ENCODE measurements at places on chromosomes 4 and X. TPM values are rescaled to one million over a fixed set of nuclear protein-coding genes. Genes with fewer than 3 reads are reported as not detected.

The MAGEA1 gene
- total RNA-seq, result not detected

DNA sequence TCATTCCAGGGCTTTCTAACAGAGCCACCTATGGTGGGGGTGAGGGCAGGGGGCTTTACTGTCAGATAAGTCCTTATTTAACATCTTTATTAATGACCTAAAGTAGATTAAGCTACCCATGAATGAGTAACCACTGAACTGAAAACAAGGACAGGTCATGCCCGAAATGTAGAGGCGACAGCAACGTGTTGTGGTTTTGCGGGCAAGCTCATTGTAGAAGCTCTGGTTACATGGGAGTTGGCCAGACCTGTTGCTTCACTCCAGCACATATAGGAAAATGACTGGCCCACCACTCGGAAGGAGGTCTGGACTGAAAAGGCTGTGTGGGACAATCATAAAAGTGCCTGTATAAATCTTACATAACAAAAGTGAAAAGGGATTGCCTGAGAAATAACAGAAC is 109.6 kb upstream of the NDP start:
- DNase-seq, result no peak
- no peaks in the 10 kb centered on the region for H3K36me3 ChIP-seq
- H3K27ac ChIP-seq, result no peak overlapping the region
- H3K4me1 ChIP-seq, result no peaks in the 10 kb centered on the region

GRCh38 chrX:130124577-130124976 is 14.3 kb upstream of the ELF4 start:
- peak overlapping the region; percentile 40 for H3K27ac ChIP-seq
- H3K4me1 ChIP-seq, result peaks cover 50% of the 10 kb centered on the region
- H3K36me3 ChIP-seq, result no peaks in the 10 kb centered on the region
- H3K4me3 ChIP-seq, result no peak overlapping the region
- no peak for DNase-seq
- no peaks in the 10 kb centered on the region for H3K27me3 ChIP-seq

The IQCM gene
- total RNA-seq, result not detected

The EIF1AX gene
- 77.3 TPM for total RNA-seq

The PDGFRA gene
- total RNA-seq, result not detected

The ZDHHC15 gene
- not detected for total RNA-seq

GRCh38 chr4:152259866-152260265 is 276.0 kb downstream of the FBXW7 start:
- no peak overlapping the region for H3K4me3 ChIP-seq
- no peak for DNase-seq

GRCh38 chrX:122572461-122572860 is 611.6 kb upstream of the GRIA3 start:
- no peaks in the 10 kb centered on the region for H3K4me1 ChIP-seq
- no peak for DNase-seq
- no peak overlapping the region for H3K27ac ChIP-seq
- H3K4me3 ChIP-seq, result no peak overlapping the region
- H3K36me3 ChIP-seq, result no peaks in the 10 kb centered on the region

- DNase-seq, result no peak
- H3K36me3 ChIP-seq, result no peaks in the 10 kb centered on the region
- no peaks in the 10 kb centered on the region for H3K4me1 ChIP-seq
- no peaks in the 10 kb centered on the region for H3K27me3 ChIP-seq
- H3K4me3 ChIP-seq, result no peak overlapping the region
- H3K27ac ChIP-seq, result no peak overlapping the region
These were observed 319.5 kb downstream of the ACTRT1 start for GRCh38 chrX:127732709-127733108.

The CDX4 gene
- not detected for total RNA-seq

DNA sequence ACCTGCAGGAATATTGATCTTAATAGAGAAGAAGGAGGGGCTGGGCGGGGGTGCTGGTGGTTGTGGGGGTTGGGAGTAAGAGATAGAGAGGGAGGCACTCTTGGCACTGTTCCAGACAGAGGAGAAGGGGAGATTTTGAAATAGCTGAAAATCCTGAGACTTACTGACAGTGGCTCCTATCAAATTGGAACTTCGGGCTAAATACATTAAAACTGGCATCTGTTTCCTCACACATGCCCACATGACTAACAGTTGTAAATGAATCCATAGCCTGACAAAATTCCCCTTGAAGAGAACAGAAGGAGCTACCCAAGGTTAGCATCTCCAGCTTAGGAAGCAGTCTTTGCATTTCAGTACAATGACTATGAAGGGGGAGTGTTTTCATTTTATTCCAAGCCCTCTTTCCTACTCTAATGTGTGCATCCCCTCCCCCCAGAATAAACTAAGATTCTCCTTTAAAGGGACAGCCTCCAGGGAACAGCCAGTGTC is 1.4 kb downstream of the DCX start:
- DNase-seq, result no peak
- no peak overlapping the region for H3K27ac ChIP-seq
- no peaks in the 10 kb centered on the region for H3K4me1 ChIP-seq
- no peak overlapping the region for H3K4me3 ChIP-seq
- H3K27me3 ChIP-seq, result peaks cover 12% of the 10 kb centered on the region
